ENCODE measurements at places on chromosomes 13 and 19.

DNA sequence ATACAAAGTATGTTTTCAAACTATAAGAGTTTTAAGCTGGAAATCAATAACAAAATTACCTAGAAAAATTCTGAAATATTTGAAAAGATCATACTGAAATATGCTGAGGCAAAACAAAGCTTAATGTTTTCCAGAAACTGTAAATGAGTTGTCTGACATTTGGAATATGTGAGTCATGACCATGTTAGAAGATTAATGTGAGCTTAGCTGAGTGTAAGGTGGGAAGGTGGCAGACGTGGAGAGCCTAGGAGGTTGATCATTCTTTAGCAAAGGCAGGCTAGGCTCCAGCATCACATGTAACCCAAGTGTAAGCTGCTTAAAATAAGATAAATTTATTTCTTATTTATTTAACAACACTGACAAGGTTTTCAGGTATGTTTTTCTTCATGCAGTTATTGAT lies 2086.1 kb upstream of the PCDH20 start:
- no peak for DNase-seq

DNA sequence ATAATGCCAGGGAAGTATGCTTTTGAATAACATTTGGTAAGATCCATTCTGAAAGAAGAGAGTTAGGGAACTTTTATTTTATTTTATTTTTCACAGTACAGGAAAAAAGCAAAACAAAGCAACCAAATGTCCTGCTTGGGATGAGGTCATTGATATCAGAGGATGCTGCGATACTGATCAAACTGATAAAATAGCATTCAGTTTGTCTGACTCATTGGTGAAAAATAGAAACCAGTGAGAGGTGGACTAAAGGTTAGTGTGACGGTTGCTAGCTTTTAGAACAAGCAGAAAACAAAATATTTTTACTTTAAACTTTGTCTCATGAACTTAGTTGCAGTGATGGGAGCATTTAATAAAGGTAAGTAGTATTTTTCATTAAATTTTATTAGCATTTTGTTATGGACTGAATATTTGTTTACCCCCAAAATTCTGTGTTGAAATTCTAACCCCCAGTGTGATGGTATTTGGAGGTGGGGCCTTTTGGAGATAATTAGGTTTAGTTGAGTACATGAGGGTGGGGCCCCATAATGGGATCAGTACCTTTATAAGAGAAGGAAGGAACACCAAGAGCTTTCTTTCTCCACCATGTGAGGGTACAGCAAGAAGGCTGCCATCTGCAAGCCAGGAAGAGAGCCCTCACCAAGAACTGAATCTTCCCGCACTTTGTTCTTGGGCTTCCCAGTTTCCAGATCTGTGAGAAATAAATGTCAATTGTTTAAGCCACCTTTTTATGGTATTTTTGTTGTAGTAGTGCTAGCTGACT lies 37.3 kb downstream of the ITGBL1 start:
- no peak for DNase-seq

GRCh38 chr19:30340771-30341561 lies 31.2 kb upstream of the ZNF536 start:
- DNase-seq = no peak

DNA sequence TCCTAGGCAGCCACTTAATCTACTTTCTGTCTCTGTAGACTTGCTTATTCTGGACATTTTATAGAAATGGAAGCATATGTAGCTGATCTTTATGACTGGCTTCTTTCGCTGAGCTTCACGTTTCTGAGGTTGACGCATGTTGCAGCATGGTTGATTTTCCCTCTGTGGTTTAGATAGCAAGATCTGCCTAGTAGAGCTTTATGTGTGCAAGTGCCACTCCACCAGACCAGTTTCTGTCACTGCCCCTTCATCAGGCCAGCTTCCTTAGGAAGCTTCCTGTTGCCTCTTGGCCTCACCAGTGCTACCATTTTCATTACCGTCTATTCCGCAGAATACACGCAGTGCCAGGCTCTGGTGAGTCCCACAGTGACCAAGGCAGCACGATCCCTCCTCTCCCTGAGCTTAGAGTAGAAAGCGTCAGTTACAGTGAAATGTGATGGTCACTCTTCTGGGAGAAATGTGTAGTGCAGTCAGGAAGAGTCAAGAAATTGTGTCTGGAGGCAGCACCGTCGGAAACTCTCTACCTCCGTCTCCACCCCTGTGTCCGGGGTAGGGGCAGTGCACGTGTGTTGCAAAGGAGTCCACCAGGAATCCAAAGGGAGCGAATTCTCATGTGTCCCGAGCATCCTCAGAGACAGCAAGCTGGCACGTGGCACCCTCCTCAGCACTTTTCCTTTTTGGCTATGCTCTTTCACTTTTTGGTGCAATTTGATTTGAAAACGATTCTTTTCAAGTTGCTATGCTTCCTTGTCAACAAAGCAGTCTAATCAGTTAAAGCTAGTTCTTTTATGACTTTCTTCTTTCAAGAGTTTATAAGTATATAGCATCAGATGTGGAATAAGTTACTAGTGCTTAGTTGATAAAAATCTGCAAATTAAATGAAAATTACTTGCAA lies 45.4 kb upstream of the GPR183 start:
- no peak for DNase-seq

- no peak for DNase-seq
Measured at GRCh38 chr19:17835182-17836006, 12.4 kb downstream of the JAK3 start.

DNA sequence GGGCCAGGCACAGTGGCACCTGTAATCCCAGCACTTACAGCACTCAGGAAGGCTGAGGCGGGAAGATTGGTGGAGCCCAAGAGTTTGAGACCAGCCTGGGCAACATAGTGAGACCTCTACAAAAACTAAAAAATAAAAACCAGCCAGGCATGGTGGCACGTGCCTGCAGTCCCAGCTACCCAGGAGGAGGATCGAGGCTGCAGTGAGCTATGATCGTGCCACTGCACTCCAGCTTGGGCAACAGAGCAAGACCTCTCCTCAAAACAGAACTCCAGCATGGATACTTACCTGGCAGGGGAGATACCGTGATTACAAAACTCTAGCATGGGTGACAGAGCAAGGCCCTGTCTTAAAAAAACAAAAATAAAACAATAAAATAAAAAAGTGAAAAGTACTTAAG lies 95.3 kb downstream of the GJA3 start:
- DNase-seq = no peak

GRCh38 chr19:13208672-13209483 lies 58.7 kb downstream of the IER2 start:
- DNase-seq = no peak

GRCh38 chr13:72544042-72544441 lies 183.4 kb downstream of the MZT1 start:
- DNase-seq = no peak

DNA sequence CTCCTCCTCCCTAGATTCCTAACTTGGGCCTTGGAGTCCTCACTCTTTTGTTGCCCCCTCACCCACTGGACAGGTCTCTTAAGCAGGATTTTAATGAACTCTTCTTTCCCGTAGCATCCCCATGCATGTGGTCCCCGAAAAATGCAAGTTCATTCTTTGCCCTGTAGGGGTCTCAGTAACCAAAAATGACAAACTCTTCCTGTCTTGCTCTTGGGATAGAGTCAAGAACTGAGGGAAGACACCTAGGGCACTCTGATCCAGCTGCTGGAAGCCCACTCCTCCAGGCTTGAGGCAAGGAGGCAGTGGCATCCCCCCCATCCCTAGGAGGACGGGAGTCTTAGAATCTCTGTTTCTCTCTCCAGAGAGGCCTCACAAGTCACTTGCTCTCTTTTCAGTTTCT lies 987.0 kb downstream of the DIAPH3 start:
- no peak for DNase-seq

- DNase-seq = no peak
Measured at GRCh38 chr19:47897861-47898260, 11.7 kb upstream of the SULT2A1 start.

DNA sequence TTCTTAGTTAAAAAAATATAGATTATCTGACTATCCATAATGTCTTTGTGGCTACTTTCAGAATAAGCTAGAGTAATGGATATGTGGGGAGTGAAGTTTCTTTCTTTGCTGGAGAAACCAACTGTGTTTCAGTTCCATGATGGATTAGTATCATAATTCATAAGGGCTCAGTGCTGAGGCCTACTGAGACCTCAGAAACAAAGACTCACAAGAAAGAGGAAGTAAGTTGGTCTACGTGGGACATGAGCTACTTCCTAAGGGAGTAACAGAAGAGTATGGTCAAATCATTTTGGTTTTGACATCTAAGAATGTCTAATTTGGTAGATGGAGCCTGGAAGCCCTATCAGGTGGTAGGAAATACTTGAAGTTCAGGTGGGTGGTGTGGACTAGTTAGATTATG lies 99.0 kb upstream of the HTR2A start:
- no peak for DNase-seq

DNA sequence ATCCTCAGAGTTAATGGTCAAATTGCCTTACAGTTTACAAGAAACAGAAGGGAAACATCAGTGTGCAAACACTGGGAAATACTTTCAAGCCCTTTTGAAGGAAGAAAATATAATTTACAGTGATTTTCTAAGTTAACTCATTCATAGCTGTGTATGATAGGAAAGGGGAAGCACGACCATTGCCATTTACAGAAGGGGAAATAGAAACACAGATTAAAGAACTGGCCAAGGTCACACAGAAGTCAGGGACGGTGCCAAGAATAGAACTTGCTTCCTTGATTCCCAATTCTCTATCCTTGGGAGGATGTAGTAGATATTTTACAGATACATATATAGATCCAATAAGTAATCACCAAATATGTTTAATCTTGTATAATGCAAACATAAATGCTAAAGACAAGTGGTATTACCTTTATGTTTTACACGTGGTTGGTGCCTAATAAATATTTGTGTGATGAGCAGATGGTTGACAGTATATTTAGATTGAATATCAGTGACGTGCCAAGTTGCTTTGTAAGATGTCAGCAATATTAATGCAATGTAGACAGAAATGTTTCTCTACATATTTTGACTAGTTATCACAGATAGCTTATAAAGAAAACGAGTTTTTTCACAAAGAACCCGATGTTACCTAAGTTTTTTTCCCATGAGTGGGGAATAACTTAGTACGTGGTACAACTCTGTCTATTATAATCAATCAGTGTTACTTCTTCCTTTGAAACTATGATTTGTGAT lies 73.1 kb downstream of the FLT1 start:
- DNase-seq = no peak

GRCh38 chr13:111168107-111168506 lies 53.0 kb downstream of the ARHGEF7 start:
- DNase-seq = no peak

- DNase-seq = no peak
Measured at GRCh38 chr19:2180881-2181632, 17.3 kb downstream of the DOT1L start.

DNA sequence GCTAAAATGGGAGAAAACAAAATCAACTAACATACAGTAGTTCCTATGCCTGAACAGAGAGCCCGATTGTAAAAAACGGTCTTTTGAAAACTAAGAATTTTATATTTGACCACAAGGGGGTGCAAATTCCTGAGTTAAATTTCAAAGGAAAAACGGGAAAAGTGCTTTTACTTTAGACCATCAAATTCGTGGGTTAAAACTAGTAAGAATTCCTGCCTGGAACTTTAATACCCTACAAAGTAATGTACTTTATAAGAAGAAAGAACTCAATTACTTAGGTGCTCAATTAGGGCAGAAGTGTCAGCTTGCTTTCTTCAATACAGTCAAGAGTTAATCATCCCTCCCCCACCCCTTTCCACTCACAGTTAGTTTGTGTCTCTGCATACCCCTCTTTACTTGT lies 69.8 kb downstream of the KCNRG start:
- no peak for DNase-seq

DNA sequence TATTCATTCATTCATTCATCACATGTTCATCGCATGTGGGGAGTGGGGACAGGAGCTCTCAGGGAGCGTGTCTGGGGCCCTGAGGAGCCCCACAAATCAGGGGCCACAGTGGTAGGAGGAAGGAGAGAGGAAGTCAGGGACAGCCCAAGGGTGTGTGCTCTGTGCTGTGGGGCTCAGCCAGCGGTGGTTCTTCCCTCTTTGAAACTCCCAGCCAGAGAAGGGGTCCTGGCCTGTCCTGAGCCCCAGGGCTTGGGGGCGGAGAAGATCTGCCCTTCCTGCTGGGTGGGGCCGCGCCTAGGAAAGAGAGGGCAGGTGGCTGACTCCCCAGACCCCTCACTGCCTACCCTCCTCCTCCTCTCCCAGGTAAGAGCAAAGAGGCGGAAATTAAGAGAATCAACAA lies 14.6 kb downstream of the AP2A1 start:
- no peak for DNase-seq

DNA sequence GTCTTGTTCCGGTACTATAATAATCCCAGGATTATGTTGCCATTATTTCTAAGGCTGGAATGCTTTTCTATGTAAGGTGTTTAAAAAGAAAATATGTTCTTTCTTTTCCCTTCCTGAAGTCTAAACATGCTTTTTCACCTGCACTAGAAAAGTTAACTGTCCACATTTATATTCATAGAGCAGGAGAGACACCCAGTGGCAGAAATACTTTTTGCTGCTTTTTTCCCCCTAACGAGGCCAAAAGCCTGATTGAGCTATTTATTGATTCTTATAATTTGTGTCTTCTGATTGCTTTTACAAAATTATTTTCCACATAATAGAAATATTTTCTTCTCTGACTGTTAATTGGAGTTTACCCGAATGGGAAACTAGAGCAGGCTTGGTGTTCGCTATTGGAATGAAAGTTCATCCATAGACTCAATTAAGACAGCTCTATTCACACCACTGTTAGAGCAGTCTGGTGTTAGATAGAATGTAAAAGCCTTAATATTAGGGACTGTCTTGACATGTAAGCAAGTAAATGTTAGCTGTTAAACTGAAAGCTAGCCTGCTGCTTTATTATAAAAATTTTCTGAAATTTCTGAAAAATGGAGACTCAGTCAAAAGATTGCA lies 15.8 kb downstream of the GPR180 start:
- no peak for DNase-seq

DNA sequence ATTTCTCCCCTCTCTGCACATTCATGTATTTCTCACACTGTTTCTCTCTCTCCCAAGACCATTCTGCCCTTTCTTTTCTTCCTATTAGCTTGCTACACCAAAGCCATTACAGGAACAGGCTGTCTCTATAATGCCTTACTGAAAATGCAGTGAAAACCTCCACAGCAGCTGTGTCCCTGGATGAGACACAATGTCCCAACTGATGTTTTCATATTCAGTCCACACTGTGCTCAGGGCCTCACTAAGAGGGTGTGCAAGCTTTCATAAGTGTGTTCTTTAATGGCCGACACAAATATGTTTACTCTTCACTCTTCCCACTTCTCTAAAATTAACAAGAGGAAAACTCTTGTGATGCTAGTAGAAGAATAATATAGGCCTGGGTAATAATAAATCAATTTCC lies 163.4 kb downstream of the KCTD12 start:
- DNase-seq = no peak

DNA sequence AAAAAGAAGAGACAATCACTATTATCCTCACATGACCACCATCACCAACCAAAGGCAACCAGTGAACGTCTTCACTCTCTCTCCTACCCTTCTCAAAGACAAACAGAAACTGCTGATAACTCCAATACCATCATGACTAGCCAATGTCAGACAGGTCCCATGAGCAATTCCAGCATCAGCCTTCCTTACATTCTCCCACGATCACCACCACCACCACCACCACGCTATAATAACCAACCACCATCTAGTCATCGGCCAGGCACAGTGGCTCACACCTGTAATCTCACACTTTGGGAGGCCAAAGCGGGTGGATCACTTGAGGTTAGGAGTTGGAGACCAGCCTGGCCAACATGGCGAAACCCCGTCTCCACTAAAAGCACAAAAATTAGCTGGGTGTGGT lies 3.9 kb downstream of the MYO1F start:
- DNase-seq = no peak

Data from activated gamma-delta T cell treated with anti-CD3 and anti-CD28 coated beads, Interleukin-2, amount 50 U/mL, for 16 hours (primary cell).